Stimulated activated naive CD4-positive, alpha-beta T cell treated with Interleukin-2 at 50 U/mL for 16 hours (primary cell): ENCODE measurements at places on chromosomes 3 and 15.

- no peak for DNase-seq
These were observed 263.8 kb downstream of the XXYLT1 start for GRCh38 chr3:195007151-195007550.

DNA sequence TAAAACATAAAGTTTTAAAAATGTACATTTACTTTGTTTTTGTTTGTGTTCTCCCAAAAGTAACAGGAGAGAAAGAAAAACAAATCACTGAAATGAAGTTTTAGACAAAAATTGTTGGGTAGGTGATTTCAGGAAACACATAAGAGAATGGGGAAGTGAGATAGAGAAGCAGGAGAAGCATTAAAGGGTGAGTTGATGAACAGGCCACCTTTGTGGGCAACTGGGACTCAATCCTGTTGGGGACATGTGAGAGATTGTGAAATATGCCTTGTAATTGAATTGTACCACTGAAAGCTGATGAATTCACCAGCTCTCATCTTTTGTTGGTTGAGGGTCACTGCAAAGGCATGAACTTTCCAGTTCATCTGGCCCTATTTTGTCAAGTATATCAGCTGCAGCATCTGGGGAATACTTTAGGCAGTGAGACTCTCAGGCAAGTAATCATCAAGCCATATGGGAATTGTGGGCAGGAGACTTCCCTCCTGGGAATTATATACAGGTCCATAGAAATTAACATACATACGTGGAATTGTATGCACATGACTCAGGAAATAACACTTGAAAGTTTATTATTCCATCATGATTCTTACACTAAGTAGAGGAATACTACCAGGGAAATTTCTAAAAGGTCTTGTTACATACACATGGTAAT, 181.0 kb downstream of the ZBBX start:
- no peak for DNase-seq

- DNase-seq, result no peak
These were observed 41.0 kb upstream of the COPB2 start for GRCh38 chr3:139430493-139430892.

DNA sequence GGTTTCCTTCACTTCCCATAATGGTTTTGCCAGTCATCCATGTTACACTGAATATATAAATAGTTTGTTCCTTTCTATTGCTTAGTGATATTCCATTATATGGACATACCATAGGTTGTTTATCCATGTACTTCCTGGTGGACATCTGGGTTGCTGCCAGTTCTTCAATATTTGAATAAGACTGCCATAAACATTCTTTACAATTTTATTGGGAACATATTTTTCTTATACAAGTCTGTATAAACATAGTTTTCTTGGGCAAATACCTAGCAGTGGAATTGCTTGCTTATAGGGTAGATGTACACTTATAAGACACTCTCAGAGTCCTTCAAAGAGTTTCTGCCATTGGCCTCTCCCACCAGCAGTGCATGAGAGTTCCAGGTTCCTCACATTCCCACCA, 231.4 kb downstream of the OPA1 start:
- DNase-seq, result no peak

- DNase-seq, result no peak
These were observed 172.9 kb downstream of the ITPR1 start for GRCh38 chr3:4666071-4666470.

DNA sequence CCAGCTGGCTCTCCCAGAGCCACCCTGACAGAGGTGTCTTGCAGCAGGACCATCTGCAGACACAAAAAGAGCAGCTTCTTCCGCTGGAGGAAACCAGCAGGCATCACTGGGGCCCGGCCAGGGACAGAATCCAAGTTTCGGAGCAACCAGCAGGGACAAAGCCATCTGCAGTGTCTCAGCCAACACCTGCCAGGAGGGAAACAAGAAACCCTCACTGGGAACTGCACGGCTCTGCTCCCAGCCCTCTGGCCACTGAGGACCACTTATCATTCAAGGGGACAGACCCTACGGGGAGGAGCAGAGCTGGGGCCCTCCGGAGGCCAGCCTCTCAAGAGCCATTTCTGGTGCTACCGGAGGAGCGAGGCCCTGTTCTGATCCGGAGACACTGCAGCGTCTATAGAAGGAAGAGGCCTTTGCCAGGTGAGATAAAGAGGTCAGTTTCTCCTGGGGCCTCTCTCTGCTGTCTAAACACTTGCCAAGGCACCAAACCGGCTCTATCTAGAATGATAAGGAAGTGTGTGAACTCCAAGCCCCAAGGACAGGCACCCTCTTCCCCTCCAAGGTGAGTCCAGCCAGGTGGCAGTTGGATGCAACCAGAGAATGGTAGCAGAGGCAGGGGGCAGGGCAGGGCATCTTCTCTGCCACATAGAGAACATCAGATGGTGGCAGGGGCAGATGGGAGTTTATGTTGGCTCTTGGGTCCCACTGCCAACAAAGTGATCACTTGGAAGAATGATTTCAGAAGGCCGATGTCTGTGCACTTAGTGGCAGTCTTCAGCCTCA, 89.0 kb downstream of the CHSY1 start:
- no peak for DNase-seq

- DNase-seq, result no peak
These were observed 19.6 kb upstream of the CHMP2B start for GRCh38 chr3:87207460-87207859.

DNA sequence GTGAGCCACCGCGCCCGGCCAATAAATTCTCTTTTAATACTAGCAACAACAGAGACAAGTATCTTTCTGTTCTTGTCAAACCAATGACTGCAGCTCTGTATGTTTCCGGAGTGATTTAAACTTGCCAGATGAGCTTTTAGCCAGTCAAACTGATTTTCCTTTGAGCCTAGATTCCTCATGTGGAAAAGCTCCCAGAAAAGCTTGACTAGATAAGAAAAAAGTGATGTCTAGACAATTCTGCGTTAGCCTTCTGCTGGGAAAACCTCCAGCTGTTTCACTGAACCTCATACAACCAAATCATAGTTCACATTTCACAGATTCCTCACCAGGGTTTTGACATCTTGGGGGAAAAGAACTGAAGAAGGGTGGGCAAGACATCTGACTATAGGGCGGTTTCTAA, 78.6 kb downstream of the MAGI1 start:
- DNase-seq, result no peak

- no peak for DNase-seq
These were observed 132.1 kb downstream of the DOCK3 start for GRCh38 chr3:50806806-50807205.

DNA sequence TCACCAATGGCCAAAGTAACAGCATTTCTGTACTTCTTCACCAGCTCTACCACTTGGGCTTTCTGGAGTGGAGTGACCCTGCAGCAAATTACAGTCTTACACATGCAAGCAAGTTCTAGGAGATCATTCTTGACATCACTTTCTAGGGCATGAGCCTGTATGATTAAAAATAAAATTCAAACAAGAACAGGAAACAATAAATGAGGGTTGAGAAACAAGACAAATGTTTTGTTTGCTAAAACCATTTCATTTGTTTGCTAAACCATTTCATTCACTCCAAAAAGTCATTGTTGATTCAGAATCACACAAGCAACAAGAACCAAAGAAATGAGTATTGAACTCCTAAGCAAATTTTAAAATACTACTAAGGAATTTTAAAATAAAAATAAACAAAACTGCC, 220.9 kb downstream of the ATP8B4 start:
- DNase-seq, result no peak

GRCh38 chr3:183193762-183194689, 31.5 kb upstream of the LAMP3 start:
- no peak for DNase-seq

GRCh38 chr3:173635826-173636225, 238.3 kb downstream of the NLGN1 start:
- DNase-seq, result no peak

DNA sequence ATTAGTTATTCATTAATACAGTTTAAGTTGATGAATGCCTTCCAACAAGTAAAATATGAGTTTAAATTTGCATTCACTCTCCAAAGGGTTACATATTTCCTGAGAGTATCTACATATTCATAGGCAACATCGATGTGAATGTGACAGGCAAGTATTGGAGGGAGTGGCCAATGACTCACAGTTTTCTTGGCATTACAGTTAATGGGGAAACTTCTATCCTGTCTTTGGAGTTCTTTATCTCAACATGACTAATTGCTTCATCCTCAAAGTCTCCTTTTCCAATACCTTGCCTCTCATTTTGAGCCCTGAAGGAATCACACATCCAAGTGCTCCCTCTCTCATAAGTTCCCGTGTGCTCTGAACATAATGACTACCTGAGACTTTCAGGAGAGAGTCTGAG, 439.7 kb upstream of the FRG2C start:
- DNase-seq, result no peak

- DNase-seq, result no peak
These were observed 697 bp upstream of the RAB5A start for GRCh38 chr3:19945969-19946831.

DNA sequence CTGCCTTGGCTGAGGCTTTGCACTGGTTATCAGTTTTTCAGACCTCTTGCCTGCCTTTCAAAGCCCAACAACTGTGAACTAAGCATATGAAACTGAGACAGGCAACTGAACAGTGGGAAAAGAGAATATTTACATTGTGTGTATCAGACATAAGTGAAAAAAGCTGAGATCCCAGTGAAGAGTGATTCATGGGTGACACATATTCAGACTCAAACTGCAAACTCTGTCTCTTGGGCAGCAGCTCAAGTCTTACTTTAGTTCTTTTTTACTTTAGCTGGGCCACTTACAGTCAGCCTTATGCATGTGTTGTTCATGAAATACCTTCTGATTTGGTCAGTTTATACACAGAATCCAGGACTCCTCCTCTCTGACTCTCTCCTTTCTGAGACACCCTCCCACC, 19.2 kb downstream of the SUCLG2 start:
- no peak for DNase-seq

DNA sequence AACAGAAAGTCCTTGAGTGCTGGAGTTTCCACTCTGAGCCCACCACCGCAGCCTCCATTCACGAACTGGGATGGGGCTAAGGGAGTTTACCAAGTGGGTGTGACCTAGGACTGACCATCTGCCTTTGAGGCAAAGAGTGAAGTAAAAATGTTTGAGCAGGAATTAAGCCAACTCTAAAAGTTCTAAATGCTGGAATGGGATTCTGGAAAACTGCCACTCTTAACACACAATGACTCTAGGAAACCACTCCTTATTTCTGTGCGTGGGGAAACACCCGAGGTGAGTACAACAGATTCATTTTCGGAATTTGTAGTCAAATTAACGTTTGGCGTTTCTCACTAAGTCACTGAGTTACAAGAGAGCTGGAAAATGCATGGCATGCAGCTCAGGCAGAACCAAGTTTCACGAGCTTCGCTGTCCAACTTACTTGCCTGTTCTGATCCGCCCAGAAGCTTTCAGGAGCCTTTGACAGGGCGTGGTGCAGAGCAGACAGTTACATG, 31.6 kb downstream of the ISL2 start:
- no peak for DNase-seq

GRCh38 chr3:115876876-115877614, 253.7 kb downstream of the GAP43 start:
- DNase-seq, result no peak

- no peak for DNase-seq
These were observed 154.1 kb downstream of the TJP1 start for GRCh38 chr15:29668120-29668602.

DNA sequence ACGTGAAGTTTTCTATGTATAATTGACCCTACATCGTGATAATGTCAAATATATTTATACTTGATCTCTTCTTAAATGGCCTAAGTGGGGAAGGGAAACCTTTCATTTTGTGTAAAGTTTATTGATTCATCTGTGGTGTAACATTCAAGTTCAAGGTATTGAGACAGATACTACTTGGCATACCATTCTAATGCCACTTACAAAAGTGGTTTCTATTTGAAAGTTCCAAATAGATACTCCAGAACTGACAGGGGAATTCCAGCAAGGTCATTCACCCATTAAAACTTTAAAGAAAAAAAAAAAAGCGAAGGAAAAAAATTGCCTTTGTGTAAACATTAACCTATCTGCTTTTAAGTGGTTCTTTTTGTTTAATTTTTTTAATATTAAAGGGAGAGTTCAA, 45.3 kb upstream of the MAP3K13 start:
- DNase-seq, result no peak

DNA sequence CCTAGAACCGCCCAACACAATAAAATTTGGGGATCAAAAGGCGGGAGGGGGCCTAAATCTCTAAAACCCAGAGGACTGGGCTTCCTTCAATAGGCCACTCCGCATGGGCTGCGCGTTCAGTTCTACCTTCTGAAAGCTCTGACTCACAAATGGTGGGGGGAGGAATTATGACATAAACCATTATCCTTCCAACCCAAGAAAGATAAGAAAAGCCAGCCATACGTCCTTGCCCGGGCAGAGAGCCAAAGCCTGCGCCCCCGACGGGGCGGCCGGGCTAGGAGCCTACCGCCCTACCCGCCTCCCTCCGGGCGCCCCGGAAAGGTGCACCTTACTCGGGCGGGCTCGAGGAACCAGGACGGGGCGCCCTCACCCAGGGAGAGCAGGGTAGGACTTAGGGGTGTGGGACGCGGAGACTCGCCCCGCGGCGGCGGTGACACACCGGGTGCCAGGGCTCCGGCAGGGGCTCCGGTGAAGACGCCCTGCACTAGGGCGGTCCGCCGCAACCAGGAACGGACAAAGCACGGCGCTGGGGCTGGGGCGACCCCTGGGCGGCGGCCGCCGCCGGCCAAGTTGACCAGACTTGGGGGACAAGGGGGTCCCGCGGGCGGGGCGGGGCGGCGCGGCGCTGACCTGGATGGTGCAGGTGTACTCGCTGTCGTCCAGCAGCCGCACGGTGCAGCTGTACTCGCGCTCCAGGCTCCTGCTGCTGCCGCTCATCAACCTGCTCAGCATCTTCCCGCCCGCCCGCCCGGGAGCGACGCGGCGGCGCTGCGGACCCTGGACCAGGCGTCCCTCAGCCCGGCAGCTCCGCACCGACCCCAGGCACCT, 534 bp downstream of the FRMD5 start:
- peak; percentile 23 for DNase-seq

- no peak for DNase-seq
These were observed 28.8 kb upstream of the PYDC2 start for GRCh38 chr3:191432162-191432561.

- DNase-seq, result peak; percentile 29
These were observed 421 bp downstream of the KLHL18 start for GRCh38 chr3:47283193-47283537.

DNA sequence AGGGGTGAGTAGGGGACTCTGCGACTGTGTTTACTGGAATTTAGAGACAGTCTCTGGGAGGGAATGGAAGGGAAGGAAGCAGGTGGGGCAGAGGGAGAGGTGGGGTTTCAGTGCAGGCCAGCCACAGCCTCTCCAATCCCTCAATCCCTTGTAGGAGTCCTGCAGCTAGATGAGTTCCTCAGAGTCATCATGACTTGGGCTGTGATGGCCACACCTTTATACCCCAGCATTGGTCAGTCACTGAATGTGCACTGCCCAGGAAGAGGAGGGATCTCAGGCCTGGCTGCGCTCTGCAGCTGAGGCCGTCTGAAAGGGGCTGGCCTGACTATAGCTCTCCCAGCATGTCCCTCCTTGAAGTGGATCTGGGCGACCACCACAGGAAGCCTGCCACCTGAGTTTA, 67.3 kb upstream of the GLCE start:
- DNase-seq, result no peak

- DNase-seq, result no peak
These were observed 515.2 kb downstream of the RSL24D1 start for GRCh38 chr15:54681584-54681983.

GRCh38 chr15:68558318-68559305, 20.2 kb upstream of the CORO2B start:
- DNase-seq, result no peak
